Ovary (tissue), 10 donors: ENCODE measurements at places on chromosomes 2 and 18. TPM values are rescaled to one million over a fixed set of nuclear protein-coding genes. Genes with fewer than 3 reads are reported as not detected.
A peak's percentile ranks its signal among the peaks of the same experiment; 100 is the strongest.

- no peak for DNase-seq
These were observed 51.7 kb downstream of the PELI1 start for GRCh38 chr2:64092502-64092901.

DNA sequence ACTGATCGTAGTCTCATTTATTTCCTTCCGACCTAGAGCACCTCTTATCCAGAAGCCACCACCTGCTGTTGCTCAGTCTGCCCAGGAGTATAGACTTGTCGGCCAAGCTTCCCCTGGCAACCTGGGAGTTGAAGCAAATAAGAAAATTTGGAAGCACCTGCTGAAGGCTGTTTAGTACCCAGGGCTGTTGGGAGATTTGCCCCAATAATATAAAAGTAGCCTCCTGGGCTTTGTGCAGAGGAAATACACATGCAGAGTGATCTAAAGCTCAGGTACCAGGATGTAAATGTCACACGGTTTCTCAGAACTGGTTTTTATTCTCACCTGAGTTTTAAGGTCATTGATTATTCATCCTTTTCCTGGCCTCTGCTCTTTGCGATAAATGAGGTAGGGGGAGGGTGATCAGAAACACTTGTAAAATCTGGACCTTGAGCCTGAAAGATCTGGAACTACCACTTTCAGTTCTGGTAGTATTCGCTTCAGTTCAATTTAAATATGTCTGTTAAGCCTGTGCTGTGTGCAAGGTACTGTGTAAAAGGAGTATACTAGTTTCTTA is 789 bp upstream of the COX7A2L start:
- DNase-seq = no peak

GRCh38 chr2:70356941-70357683 is 55.2 kb upstream of the FAM136A start:
- DNase-seq = no peak

- DNase-seq = no peak
These were observed 292.9 kb upstream of the CCDC68 start for GRCh38 chr18:55252053-55252675.

- DNase-seq = no peak
These were observed 108.9 kb downstream of the THSD7B start for GRCh38 chr2:136874258-136874657.

DNA sequence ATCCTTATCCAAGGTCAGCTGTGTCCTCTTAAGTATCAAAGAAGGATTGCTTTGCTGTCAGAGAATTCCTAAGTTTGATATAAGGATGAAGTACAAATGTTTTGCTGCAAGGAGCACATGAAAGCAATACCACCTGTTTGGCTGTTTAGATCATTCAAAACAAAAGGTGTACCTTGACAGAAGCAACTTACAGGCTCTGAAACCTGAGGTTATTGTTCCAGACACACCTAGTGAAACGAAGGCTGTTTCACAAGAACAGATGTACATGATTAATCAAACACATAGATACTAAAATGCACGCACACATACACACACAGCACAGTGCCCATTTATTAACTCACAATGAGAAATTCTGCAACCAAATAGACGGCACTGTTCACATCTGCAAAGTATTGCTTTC is 166.2 kb downstream of the RBM43 start:
- no peak for DNase-seq

GRCh38 chr2:179024445-179024844 is 25.5 kb downstream of the CCDC141 start:
- DNase-seq = no peak

DNA sequence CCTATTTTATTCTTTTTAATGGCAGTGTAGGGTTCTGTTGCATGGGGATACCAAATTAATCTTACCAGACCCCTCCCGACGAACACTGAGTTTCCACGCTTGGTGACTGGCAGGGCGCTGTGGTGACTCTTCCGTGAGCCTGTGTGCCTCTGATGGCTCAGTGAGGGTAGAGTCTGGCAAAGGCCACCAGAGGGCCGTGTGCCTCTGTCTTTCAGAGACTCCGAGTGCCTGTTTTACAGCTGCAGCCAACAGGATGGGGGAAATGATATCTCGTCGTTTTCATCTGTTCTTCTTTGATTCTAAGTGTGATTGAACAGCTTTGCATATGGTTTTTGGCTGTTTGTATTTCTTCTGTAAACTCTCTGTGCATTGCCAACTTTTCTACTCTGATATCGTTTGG is 99.8 kb downstream of the ZNF236 start:
- no peak for DNase-seq

GRCh38 chr2:186695081-186695756 is 1.4 kb downstream of the FAM171B start:
- no peak for DNase-seq

DNA sequence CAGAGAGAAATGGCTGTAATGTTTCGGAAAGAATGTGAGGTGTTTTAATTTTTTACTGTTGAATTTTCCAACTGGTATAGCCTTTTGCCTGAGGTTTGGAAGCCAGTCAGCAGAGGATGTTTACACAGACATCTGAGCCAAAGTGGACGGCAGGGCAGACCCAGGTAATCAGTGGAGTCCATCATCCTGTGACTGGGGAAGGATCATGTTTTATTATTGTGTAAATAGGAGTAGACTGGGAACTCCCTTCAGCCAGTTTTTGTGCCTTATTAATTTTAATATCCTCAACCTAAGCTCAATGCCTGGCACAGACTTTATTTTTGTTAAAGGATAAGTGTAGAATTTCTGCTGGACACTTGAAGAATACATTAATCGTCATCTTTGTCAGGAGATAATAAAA is 142.0 kb upstream of the GAREM1 start:
- no peak for DNase-seq

DNA sequence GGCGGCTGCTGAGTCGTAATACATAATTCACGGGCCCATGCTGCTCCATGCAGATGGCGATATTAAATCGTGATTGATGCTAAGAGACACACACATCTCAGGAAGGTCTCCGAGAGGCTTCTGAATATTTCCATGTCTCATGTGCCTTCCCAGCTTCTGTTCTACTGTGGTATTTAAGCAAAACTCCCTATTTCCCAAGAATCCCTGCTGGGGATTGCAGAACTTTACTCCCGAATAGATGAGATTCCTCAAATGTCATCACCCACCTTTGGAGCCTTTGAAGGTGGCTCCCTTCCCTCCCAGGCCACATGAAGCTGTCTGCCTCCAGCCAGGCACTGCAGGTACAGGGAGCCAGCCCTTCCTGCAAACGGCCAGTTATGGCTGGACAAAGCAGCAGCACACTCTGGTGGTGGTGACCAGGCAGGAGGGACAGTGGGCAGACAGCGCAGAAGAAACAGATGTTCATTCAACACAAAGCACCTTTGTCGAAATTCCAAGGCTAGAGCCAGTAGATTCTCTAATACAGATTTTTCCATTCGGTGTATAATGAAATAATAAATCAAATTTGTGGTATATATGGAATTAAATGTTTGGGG is 14.1 kb downstream of the NRP2 start:
- no peak for DNase-seq

GRCh38 chr18:35479911-35480586 is 17.7 kb downstream of the INO80C start:
- DNase-seq = no peak

- DNase-seq = no peak
These were observed 13.7 kb upstream of the PER2 start for GRCh38 chr2:238302087-238302486.

DNA sequence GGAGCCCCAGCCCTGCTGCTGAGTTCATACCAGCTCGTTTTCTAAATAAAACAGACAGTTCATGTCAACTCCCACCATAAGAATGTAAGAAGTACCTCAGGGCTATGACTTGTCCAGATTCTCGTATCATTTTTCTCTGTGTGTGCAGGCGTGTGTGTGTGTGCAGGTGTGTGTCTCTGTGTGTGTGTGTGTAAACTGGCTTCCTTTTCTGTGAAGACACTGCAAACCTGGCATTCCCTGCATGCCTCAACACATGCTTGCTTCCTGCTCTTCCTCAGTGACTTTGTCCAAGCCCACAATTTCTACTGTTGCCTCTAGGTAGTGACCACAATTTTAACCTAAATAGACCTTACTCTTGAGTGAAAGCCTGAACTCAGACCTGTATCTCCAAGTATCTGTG is 879.0 kb downstream of the SLC4A3 start:
- DNase-seq = no peak

DNA sequence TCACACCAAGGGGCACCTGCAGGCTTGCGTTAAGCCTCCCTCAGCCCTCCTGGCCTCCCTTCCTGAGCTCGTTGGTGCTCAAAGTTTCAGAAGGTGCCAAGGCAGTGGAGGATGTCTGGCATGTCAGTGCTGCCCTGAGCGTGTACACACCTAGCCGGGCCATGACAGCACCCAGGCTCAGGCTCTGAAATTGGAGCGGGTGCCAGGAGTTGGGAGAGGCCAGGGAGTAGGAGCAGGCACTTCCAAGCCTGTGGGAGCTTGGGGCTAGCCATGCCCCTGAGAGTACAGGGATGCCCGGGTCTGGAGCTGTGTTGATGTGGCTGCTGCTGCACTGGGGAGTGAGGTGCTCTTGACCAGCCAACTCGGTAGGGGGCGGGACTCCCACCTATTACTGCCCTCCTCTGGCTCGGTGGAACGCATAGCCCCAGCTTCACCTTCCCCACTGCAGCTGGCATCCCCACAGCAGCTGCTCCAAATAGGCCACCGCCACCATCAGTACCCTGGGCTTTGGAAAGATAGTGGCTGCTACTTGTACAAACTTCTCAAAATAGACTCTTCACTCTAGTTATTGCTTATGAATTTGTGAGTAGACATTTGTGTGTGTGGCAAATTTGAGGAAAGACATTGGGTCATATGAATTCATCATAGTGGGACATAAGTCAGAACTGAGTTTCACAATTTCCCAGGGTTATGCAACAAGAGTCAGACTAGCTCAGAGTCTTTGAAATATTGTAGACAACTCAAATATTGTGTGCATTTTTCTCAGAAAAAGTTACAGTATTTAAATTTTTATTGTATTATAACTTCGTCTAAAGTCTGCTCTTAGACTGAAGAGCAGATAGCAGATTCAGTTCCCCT is 6.8 kb upstream of the PCARE start:
- DNase-seq = no peak

GRCh38 chr2:170152421-170152820 is 25.5 kb upstream of the MYO3B start:
- no peak for DNase-seq

DNA sequence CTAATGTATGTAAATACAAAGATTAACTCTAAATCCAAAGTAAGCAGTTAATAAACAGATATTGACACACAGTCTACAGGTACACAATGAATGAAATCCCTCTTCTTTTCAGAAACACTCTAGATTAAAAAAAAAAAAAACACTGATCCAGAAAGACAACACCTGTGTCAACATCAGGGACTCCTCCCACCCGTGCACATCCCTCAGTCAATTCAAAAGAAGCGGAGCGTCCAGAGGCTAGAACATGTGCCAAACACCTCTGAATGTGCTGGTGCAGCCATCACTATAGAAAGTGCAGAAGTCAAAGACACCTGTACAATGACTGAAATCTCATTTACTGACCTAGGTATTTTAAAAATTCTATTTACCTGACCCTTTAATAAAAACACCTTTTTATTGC is 622.6 kb upstream of the ID2 start:
- no peak for DNase-seq

GRCh38 chr2:24616616-24617015 is 125.6 kb downstream of the NCOA1 start:
- DNase-seq = no peak

- no peak for DNase-seq
These were observed 80.1 kb upstream of the CTNNA2 start for GRCh38 chr2:79432731-79433146.

DNA sequence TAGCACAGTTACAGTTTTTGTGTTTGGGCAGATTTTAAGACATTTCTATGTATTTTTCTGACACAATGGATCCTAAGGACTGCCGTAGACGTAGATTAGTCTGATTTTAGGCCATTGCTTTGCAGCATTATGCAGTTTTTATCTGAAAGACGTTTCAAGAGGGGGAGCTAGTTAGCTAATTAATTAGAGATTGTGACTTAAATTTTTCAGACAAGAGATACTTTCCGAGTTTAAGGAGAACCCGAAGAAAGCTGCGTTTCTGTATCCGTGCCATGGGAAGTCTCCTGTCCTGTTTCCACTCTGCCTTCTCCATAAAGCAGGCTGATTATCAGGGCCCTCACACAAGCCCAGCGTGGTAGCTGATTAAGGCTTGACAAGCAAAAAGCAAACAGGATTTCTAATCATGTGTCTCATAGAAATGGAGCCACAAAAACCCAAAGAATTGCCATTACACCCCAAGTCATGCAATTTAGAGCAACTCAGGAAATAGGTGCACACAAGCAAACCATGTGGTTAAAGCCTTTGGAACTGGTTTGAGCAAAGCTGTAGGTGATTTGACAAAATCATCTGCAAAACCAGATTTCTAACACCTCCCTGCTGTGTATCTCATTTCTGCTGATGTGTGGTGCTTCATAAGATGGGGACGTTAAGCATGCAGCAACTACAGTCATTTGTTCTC is 808.1 kb downstream of the RNF144A start:
- DNase-seq = no peak

DNA sequence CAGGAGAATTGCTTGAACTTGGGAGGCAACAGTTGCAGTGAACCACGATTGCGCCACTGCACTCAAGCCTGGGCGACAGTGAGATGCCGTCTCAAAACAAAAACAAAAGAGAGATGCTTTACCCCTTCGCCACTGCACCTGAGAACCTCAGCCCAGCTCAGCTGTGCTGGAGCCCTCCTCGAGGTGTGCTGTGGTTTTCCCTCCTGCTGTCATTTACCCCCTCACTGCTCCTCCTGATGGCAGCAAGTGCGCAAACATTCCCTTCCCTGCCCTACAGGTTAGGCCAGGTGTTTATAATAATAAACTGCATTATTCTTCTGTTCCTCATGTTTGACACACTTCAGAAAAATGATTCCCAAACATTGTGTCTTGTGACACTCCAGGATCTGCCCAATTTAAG is 8.4 kb downstream of the FBXO36 start:
- DNase-seq = no peak

GRCh38 chr2:31889044-31889443 is 121.8 kb downstream of the MEMO1 start:
- DNase-seq = no peak

- DNase-seq = no peak
These were observed 244.1 kb downstream of the PHLPP1 start for GRCh38 chr18:62959481-62959880.

GRCh38 chr2:145157741-145158591 is 638.0 kb upstream of the ZEB2 start:
- peak; percentile 65 for DNase-seq

DNA sequence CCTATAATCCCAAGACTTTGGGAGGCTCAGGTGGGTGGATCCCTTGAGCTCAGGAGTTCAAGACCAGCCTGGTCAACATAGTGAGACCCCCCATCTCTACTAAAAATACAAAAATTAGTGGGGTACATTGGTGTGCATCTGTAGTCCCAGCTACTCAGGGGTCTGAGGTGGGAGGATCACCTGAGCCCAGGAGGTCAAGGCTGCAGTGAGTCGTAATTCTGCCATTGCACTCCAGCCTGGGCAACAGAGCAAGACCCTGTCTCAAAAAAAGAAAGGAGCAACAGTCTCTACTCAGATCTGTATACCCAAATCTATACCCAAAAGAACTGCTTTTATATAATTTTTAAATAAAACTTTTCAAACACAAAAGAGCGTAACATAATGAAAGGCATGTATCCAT is 5.5 kb upstream of the HSBP1L1 start:
- DNase-seq = no peak

GRCh38 chr2:23657934-23658333 is 269.0 kb downstream of the ATAD2B start:
- no peak for DNase-seq

ANKRD30B gene
- total RNA-seq = not detected

ACADL gene
- total RNA-seq = 31.7 TPM

CASP8 gene
- 10.1 TPM for total RNA-seq

GALR1 gene
- 0.05 TPM for total RNA-seq

RBKS gene
- total RNA-seq = 32.9 TPM

FBXO48 gene
- total RNA-seq = 1.1 TPM

GALNT3 gene
- total RNA-seq = 2.7 TPM

C1GALT1C1L gene
- total RNA-seq = 1.3 TPM

FASTKD1 gene
- total RNA-seq = 9.7 TPM

TEKT4 gene
- total RNA-seq = 0.72 TPM
